ENCODE measurements at places on chromosomes 3 and 15.
A peak's percentile ranks its signal among the peaks of the same experiment; 100 is the strongest.

- no peak for DNase-seq
These were observed 4.7 kb downstream of the DTWD1 start for GRCh38 chr15:49625460-49626036.

DNA sequence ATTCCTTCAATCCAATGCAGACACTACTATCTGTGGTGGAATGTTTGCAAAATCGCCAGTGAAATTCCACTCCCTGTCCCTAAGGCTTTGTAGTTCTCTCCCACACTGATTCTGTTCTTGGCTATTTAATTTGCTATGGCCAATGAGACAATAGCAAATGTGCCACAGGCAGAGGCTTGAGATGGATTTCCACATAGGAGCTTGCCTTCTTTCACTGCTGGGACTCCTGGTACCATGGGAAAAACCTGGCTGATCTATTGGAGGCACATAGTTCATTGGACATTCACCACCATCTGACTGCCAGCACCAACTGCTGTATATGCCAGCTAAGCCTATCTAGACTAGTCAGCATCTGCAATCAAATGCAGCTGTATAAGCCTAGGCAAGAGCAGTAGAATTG is 103.8 kb downstream of the NR1D2 start:
- DNase-seq = no peak

- no peak for DNase-seq
These were observed 13.0 kb downstream of the LIPC start for GRCh38 chr15:58444658-58445332.

GRCh38 chr15:51775967-51776816 is 24.8 kb downstream of the TMOD2 start:
- no peak for DNase-seq

- DNase-seq = no peak
These were observed 10.9 kb upstream of the FOXB1 start for GRCh38 chr15:59993041-59993750.

DNA sequence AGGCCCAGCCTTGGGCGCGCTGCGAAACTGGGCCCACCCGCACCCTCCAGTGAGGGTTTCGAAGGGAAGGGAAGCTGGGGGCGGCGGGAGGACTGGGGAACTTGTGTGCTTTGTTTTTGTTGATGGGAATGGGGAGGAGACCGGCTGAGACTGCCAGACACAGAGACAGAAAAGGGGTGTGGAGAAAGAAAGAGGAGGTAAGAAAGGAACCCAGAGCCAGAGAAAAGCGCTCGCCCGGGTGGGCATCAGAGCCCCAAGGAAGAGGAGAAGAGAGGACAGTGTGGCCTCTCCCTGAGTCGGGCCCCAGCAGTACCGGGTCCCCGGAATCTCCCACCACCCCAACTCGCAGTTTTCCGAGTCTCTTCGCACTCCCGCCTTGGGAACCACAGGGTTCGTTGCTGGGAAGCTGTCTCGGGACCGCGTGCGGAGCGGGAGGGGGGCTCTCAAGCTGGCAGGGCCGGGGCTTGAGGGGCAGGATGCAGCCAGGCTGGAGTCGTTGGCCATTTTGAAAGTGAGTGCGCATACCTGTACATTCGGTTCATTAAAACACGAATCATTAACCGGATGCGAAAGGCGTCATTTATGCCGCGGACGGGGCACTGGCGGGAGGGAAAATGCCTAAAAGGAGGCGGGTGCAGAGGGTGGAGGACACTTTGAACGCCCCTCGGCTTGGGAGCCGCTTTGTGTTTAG is 3.1 kb downstream of the SKOR1 start:
- no peak for DNase-seq

DNA sequence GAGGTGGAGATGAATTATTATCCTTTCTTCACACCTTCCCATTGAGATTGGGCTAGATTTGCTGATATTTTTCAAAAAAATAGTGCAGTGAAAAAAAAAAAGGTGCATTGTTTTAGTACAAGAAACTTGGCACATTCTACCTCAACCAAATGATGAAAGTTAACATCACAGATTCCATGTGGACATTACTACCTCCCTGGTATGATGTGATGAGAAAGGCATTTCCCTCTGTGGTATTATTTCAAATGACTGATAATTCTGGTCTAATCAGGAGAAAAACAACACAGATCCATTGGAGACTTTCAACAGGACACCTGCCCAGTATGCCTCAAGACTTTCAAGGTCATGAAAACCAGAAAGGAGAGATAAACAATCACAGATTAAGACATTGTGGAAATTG is 313.4 kb downstream of the BCHE start:
- DNase-seq = no peak

GRCh38 chr15:81942157-81942556 is 103.7 kb downstream of the MEX3B start:
- DNase-seq = no peak

DNA sequence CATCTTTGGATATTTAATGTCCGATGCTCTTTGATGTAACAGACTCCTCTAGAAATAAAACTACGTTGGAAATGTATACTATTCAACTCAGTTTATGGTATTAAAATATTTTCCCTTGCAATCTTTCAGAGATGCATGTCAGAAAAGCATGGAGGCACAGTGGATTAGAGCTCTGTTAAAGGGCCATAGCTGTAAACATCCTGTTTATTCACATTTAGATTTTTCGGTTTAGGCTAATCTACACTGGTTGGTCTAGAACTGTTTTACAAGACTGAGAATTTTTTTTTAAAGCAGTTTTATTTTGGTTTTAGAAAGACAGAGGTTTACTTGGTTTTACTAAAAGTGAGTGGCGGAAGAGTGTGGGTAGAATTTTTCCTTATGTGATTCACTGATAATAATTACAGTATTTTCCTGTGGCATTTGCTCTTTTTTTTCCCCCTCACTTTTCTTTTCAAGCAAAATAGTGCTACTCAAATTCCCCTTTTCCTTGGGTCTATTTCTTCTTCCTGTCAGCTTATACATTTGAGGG is 132.1 kb downstream of the IL1RAP start:
- DNase-seq = no peak

- no peak for DNase-seq
These were observed 15.3 kb upstream of the TNFSF10 start for GRCh38 chr3:172538368-172539151.

DNA sequence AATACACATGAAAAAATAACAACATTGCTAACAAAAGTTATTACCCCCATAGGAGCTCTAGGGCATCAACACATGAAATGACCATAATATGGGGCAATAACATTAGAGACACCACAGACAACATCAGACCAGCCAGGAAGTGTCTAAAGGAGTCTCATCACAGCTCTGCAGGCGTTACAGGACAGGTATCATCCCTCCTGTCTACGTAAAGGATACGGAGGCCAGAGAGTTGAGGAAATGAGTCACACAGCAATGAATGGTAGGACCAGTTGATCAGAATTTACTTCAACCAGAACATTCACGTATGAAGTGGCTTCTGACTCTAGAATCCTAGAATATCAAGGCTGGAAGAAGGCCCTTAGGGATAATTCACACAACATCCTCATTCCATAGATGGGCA is 1.8 kb downstream of the NME9 start:
- no peak for DNase-seq

DNA sequence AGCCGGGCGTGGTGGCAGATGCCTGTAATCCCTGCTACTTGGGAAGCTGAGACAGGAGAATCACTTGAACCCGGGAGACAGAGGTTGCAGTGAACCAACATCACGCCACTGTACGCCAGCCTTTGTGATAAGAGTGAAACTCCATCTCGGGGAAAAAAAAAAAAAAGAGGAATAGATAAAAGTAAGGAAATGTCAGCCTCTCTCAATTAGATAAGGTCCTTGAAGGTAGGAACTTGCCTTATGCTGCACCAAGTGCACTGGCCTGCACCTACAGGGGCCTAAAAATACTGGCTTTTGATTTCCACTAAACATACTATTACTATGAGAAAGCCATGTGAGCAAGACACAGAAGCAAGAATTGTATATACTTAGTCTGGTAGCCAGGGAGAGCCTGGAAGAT is 7.1 kb downstream of the RAF1 start:
- no peak for DNase-seq

DNA sequence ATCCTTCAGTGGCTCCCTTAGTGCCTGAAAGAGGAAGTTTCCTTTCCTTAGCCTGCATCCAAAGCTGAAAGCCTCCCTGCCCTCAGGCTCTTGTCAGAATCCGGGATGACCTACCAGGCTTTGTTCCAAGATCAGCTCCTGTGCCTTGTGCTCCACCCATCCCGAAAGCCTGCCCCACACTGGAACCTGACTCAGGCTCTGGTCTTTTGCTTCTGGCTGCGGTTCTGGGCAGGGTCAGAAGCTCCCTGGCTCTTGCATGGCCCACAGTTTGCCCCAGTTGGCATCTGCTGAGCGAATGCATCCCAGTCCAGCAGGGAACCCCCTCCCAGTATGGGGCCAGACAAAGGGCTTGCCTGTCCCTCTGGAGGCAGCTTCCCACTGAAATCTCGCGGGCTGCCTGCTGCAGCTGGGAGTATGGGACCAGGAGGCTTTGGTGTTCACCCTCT is 25.9 kb upstream of the KIF23 start:
- DNase-seq = no peak

- no peak for DNase-seq
These were observed 36.1 kb downstream of the PBRM1 start for GRCh38 chr3:52649461-52650210.

- no peak for DNase-seq
These were observed 32.1 kb downstream of the ZNF592 start for GRCh38 chr15:84780492-84780891.

DNA sequence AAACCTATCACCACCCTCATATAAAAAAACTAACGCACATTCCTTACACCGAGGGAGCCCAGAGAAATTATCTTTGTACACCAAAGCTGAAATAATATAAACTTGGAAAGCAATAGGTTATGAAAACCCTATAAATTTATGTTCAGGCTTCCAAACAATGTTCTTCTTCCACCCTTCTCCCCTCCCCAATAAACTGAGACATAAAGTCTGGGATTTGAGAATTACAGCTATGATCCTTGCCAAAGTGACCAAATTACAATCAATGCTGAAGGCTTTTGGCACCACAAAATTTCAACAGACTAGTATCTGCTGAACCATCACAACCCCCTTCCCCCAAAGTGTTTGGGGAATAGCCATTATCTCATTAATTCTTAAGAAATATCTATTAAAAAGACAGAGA is 237.8 kb downstream of the FMN1 start:
- DNase-seq = no peak

DNA sequence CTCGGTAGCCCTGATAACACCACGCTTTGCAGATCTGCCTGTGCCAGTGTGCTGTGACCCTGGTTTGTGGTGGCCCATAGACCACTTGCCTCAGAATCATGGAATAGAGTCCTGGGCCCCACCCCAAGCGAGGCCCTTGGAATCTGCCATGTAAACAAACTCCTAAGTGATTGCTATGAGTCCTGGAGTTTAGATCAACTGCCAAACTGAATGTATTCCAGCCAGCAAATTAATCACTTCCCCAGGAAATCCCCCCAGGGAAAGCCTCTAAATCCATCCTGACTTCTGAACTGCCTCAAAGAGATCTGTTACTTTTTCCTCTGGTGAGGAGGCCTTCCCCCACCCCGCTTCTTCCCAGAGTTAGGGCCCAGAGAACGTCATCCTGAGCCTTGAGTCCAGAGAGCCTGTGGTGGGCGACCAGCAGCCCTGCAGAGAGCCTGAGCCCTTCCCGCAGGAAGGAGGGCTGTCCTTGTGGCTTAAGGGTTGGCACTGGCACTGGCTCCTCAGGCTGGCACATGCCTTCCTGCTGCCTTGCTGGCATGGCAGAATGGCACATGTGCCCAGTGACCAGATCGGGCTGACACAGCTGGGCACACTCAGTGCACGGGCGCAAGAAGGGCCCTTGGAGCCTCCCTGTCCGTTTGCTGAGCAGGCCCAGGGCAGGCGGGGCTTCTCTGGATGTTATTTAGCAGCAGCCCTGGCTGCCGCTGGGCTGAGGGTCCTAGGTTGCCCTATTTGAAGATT is 50.6 kb upstream of the PLXNA1 start:
- DNase-seq = no peak

- no peak for DNase-seq
These were observed 4.5 kb downstream of the SOX14 start for GRCh38 chr3:137768361-137769321.

- DNase-seq = no peak
These were observed 6.8 kb downstream of the PLA2G4F start for GRCh38 chr15:42149493-42150218.

DNA sequence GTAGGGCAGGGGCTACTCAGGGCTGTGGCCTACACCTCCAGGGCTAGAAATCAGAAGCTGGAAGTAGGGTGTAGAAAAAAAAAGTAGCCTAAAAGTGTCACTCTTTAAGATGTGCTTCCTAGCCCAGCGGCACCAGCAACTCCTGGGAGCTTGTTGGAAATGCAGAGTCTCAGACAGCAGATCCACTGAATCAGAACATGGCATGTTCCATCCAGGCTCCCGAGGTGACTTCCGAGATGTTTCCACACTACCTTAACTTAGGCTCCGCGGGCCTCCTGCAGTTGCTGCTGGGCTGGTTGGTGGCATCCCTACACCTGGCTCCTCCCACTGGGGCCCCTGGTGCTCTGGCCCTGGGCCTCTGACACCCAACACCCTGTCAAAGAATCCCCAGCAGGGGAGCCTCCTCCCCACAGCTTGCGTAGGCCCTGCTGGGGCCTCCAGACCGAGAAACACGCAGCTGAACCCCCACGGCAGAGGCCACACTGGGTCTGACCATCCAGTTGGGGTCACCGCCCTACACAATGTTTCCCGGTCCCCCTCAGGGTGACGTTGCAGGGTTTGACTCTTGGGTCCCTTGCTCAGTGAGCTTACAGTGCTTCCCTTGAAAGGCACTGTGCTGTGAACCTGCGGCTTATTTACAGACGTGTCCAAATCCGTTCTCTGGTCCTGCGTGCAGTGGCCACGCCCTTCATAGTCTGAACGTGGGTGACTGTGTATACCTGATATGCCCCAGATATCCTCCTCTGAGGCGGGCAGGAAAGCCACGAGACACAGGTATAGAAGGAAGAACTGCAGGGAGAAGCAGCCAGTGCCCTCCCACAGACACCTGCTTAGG is 46.5 kb downstream of the FAM174B start:
- no peak for DNase-seq

- no peak for DNase-seq
These were observed 117.4 kb downstream of the LPP start for GRCh38 chr3:188271226-188271914.

DNA sequence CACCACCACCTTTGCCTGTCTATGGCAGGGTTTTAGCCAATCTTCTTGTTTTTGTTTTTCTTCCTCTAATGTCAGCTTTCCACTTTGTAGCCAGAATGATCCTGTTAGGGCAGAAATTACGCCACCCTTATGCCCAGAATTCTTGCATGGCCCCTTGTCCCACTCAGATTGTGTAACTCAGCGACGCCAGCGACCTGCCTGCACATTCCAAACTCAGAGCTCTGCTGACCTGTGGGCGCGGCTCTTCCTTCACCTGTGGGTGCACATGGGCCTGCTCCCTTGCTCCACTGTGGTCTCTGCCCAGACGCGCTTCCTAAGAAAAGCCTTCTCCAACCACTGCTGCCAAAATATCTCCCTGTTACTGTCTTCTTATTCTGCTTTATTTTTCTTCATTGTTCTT is 45.0 kb downstream of the MED12L start:
- DNase-seq = no peak

- DNase-seq = peak; percentile 33
These were observed 315.7 kb upstream of the PROK2 start for GRCh38 chr3:72100601-72101187.
